ENCODE measurements at places on chromosomes 12 and 14.

GRCh38 chr12:71578694-71579258, 84.9 kb downstream of the ZFC3H1 start:
- DNase-seq = no peak

DNA sequence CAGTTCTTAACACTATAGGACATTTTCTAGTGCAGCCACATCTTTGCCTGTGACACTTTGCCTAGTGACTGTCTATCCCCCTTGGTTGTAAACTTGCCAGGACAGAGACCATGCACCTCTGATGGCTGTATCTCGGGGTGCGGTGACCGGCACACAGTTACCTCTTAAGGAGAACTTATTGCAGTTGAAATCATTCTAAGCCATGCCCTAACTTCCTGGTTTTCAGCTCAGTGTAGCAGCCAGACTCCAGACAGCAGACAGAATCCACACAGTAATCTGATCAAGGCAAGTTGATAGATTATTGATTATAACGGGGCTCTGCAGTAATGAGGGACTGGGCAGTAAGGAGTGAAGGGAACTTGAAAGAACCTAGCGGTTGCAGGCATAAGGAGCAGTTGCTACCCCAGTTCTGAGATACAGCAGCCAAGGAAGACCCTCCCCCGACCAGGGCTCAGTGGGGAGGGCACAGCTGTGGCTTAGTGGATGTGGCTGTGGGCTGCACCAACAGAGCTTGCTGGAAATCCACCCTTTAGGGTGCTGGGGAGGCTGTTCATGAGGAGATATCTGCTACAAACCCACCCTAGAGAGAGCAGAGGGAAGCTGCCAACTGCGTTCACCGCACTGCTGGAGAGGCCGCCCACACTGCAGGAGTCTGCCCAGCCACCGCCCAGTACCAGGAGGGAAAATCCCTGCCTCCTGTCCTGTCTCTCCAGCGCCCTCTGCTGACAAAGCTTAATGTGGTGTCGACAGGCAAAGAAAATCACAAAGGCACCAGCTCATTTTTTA, 58.2 kb upstream of the BEGAIN start:
- peak; percentile 70 for DNase-seq

DNA sequence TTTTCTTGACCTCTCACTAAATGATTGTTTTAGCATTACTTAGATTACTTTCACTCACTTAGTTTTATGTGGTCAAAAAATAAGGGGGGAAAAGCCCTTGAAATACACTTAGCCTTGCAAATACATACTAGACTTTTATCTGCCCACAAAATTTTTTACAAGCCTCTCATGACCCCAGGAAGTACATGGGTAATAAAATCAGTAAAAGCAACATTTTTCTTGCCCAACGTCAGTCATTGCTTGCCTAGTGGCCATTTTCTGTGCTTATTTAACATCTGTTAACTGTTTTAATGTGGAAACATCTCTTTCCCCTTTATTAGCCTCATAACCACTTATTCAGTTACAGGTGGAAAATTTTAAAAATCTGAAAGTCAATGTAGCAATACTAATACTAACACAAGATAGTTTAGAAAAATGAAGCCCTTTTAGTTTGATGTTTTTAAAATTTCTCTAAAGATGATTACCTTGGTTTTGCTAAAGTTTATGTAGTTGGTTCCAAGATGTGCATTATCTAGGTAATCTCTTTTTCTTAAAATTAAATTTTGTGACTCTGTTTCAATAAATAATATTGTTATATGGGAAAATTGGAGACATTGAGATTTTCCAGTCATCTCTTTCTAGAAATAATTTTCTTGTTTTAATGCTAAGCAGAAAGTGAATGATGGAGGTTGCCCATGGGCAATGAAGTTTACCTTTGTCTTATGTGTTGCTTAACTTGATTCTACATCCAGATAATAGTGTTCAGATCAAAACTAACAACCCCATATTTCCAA, 175.5 kb downstream of the TMTC2 start:
- DNase-seq = no peak

DNA sequence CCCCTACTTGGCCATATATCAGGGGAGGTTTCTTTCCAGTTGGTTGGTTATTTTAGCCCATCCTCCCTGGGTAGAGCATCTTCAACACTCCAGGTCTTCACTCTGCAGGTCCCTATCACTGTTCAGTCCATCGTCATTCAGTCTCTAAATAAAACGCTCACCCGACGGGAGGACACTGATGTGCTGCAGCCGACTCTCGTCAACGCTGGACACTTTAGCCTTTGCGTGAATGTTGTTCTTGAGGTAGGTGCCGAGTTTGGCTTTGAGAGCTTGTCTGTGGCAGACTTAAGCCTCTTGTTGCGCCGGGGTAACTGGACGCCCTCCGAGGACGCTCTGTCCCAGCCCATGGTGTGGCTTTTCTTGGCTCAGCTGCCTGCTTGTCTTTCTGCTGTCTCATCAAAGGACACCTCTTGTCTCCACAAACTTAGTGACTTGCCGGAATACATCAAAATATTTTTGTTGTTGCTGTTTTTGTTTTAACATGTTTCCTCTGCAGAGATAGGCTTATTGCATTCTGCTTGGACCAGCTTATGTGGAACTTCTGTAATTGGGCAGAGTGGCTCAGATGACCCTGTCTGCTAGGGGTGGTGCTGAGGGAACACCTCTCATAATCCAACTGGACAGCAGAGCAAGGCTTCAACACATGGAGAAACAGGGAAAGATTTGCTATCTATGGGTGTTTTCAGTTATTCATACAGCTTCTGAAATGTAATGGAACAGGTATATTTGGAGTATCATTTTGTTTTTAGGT, 26.5 kb downstream of the TCTN1 start:
- no peak for DNase-seq

DNA sequence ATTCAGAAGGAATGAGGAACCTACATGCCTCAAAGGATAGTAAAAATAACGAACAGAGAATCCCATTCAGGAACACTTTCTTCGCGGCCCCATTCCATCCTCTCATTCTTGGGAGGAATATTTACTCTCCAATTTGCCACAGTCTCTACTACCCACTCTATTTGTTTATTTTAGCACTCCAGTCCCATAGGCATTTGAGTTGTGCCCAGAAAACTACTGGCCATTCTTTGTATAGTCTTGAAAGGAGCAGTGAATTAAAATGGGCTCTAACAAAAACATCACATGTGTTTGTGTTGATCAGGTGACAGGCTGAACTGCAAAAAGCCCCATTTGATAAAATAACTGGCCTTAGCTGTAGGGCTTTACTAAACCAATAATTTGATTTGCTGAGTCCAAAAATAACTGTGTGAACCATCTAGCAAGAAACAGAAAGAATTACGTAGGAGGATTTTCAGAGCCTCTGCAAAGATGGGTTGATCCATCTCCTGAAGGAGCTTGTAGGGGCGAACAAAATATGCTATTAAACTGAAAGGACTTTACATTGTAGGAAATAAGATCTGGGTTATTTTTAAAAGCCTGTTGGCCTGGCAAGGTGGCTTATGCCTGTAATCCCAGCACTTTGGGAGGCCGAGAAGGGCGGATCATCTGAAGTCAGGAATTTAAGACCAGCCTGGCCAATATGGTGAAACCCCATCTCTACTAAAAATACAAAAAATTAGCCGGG, 142.3 kb upstream of the CPNE8 start:
- DNase-seq = no peak

- DNase-seq = no peak
These were observed 2.0 kb upstream of the ACVR1B start for GRCh38 chr12:51949342-51950030.
